Right cardiac atrium (tissue), 5 donors: ENCODE measurements at places on chromosomes 1 and 21. TPM values are rescaled to one million over a fixed set of nuclear protein-coding genes. Genes with fewer than 3 reads are reported as not detected.

- DNase-seq: no peak
Observed at GRCh38 chr1:116076831-116077230, 34.4 kb upstream of the MAB21L3 start.

GRCh38 chr1:91036894-91037829 lies 15.3 kb upstream of the ZNF644 start:
- no peak for DNase-seq

- DNase-seq: no peak
Observed at GRCh38 chr1:232305050-232305449, 324.9 kb downstream of the SIPA1L2 start.

DNA sequence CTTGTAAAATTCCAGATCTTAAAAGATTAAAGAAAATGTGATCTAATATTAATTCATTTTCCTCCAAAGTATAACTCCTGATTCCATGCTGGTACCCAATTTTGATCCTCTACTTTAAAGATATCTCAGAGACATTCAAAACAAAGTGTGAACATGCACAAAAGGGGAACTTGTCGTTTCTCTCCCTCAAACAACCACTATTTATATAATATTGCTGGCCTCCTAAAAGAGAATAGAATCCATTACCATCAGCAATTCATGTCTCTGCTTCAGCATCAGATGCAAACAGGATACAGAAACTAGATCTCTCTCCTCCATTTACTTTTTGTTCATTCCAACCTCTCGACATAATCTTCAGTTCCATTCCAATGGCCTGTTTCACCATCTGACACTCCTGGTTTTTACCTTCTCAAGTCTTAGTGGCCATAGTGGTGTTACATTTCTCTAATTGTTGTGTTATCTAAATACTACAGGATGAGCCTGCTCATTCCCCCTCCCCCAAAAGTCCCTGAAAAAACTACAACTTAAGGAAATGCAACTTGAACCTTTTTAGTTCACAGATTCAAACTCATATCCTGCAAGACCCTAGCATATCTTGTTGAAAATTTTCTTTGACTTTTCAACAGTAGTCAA lies 4.1 kb downstream of the NRIP1 start:
- DNase-seq: no peak

DNA sequence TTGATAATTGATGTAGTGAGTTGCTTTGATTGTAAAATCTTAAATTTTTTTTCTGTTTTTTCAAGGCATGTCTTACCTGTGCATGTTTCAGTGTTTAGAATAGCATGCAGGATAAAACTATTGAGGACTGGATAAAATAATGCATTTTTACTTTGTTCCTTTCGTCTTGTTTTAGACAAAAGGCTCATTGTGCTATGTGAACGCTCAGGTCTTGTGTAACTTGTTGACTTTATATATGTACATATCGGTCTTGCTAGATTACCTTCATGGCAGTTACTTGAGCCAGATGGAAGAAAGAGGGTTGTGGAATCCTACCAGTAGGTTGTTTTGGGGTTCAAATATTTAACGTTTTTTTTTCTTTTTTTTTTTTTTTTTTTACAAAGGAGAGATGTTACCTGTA lies 7.0 kb downstream of the NFIA start:
- DNase-seq: no peak

GRCh38 chr1:55277377-55278130 lies 62.4 kb upstream of the USP24 start:
- DNase-seq: peak; percentile 91

LCK gene
- 0.41 TPM for polyA plus RNA-seq

DNA sequence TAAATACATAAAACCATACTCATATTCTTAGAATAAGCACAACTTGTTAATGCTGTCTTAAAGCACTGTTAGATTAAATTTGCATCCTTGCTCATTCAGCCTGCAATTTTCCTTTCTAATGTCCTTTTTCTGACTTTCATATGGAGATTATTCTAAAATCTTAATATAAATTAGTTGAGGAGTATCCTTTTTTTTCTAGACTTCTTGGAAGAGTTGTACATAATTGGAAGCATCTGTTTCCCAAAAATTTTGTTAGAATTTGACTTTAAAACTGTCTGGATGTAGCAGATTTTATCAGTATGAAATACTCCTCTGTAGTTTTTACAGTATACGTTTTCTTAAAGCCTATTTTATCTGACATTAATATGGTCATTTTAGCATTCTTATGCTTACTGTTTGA lies 9.7 kb downstream of the KIFAP3 start:
- no peak for DNase-seq

NR5A2 gene
- 0.52 TPM for polyA plus RNA-seq

DNA sequence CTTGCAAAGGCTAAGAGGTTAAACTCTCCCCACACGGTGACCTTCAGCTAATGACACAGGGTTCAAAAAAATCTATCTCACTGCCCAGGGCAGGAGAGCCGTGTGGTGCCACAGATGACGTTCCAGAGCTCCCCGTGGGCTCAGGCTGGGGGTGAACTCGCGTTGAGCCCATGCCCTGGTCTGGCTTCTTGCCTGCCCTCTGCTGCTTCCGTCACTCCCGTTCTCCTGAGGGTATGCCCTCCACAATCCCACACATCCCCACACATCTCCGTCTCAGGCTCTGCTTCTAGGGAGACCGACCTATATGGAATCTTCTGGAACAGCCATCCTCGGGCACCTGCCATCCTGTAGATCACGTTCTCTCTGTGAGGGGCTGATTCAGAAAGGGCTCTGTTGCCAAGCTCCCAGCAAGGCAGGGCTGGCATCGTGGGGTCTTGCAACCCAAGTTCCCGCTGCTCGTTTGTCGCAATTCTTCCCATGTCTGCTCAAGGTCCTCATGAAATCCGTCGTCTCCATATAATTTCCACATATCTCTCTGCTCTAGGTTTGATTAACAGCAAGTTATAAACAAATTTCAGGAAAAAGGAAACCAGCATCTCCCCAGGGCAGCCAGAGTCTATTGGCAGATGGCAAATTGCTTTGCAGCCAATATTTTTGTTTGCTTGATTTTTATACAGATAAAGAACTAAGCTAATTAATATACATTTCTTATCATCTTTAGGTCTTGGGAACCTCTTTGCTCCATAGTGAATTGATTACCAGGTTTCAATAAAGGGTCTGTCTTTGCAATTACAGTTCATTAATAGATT lies 278.2 kb downstream of the PTPRU start:
- no peak for DNase-seq

- no peak for DNase-seq
Observed at GRCh38 chr1:66220477-66220876, 313.5 kb upstream of the SGIP1 start.

- no peak for DNase-seq
Observed at GRCh38 chr1:21290546-21290944, 282 bp upstream of the ECE1 start.

DNA sequence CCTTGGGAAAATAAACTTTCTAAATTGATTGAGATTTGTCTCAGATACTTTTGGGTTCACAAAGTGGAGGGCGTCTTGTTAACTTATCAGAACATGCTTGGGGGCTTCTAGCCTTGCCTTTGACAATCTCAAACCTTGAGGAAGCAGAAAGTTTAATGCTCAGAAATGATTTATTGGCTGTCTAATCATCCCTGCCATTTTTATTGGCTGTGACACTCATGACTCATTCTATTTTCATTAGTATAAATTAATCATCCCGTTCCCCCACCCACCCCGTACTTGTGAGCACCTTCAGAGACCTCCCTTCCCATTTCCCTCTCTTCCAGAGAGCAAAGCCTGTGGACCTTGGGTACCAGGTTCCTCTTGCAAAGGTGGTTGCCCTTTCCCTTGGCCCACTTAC lies 87.1 kb downstream of the FGGY start:
- no peak for DNase-seq

- peak; percentile 59 for DNase-seq
Observed at GRCh38 chr1:170663404-170664092, 383 bp upstream of the PRRX1 start.
